ENCODE measurements at places on chromosomes 2 and 18.

- DNase-seq, result no peak
These were observed 2.1 kb downstream of the SERPINB10 start for GRCh38 chr18:63909870-63910269.

GRCh38 chr2:168097431-168097830 is 150.0 kb downstream of the STK39 start:
- no peak for DNase-seq

- no peak for DNase-seq
These were observed 57.1 kb upstream of the RNF152 start for GRCh38 chr18:61949946-61950345.

DNA sequence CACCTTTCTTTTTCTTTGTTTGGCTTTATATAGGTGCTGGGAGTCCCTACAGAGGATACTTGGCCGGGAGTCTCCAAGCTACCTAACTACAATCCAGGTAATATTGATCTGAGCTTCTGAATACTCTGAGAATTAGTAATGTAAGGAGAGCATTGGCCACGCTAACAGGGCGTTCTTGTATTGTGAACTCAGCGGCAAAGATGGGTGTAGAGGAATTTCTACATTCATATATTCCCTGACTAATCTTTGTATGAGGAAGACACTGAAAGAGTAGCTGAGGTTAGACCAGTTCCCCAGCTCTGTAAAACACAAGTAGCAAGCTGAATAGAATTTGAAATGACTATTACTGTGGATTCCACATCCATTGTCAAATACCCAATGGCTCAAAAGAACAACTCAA is 48.5 kb downstream of the CDK15 start:
- no peak for DNase-seq

DNA sequence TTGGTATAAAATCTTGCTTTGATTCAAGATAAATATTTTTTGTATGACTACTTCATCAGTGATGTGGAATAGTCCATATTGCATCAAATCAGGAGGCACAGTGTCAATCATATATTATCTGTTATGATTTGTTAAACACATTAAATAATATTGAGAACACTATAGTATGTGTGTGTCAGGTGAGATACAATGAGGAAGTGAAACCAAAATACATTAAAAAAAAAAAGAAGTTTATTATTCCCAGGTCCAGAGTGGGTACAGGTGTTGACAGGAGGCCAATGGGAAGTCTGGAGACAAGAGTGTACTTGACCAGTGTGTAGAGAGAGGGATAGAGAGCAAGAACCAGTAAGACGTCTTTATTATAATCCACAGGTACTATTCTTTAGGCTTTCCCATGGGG is 292.6 kb downstream of the FSIP2 start:
- DNase-seq, result no peak

GRCh38 chr2:235722869-235723268 is 229.0 kb downstream of the AGAP1 start:
- DNase-seq, result no peak

DNA sequence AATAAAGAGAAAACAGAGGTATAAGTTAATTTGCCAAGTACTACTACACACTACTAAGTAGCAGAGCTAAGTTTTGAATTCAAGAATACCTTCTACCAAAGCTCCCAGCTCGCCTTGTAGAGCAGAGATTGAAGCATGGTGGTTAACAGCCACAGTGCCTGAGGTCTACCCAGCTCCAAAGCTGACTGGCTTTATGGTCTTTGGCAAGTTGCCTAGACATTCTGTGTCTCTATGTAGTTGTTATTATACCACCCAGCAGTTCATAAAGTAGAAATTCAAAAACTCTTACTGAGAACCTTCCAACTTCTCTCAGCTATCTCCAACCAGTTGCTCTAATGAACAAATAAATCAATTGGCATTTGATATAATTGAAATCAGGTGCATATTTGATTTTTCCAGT is 87.8 kb downstream of the PDE11A start:
- no peak for DNase-seq

GRCh38 chr2:54176577-54176976 is 61.2 kb downstream of the ACYP2 start:
- DNase-seq, result no peak

DNA sequence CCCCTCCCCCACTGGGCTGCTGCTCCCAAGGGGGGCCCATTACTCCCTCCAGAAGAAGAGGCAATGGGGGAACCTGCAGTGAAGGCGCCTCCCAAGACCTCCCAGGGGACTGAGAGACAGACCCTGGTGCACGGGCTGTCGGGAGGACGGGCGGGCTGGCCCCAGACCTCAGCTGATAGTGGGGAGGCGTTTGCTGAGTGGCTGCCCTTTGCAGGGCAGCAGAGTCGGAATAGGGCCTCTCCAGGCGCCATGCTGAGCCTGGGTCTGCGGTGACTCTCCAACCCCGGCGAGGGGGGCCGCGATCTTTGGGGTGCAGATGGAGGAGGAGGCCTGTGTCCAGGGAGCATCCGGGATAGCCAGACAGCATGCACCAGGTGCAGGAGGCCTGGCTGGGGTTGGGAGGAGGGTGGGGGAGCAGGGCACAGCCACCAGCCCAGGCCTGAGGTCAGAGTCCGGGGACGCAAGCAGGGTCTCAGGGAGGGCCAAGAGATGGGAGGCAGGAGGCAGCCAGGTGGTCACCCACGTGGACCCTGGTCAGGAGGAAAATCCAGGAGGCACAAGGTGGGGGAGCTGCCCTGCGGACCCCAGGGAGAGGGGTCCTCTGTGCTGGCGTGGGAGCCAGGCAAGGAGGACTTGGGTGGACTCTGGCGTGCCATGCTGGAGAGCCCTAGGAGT is 11.0 kb downstream of the CROCC2 start:
- no peak for DNase-seq

DNA sequence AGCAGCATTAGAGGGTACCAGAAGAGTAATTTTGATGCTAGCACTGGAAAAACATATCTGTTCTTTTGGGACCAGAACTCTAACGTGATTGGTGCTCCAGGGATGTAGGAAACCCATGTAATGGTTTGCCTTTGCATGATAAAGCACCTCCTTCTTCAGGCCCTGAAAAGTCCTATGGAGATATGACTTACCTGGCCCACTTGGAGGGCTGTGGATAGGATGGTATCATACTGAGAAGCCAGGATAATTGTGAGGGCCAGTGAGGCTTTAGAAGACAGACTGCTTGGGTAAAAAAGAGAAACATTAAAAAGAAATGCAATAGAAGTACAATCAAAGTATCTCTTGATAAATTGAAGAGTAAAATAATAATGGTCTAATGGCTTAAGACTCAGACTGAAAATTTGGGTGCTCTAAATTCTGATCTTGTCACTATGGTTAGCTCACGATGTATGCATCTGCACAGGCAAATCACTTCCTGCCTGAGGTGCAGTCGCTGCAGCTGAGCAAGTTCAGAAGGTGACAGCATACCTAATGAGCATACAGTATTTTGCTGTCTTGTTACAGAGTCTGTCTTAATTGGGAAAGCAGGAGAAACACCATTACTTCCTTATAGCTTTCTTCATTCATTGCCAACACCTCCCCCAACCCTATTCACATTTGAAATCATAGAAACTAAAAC is 371.5 kb downstream of the NUP35 start:
- DNase-seq, result no peak

DNA sequence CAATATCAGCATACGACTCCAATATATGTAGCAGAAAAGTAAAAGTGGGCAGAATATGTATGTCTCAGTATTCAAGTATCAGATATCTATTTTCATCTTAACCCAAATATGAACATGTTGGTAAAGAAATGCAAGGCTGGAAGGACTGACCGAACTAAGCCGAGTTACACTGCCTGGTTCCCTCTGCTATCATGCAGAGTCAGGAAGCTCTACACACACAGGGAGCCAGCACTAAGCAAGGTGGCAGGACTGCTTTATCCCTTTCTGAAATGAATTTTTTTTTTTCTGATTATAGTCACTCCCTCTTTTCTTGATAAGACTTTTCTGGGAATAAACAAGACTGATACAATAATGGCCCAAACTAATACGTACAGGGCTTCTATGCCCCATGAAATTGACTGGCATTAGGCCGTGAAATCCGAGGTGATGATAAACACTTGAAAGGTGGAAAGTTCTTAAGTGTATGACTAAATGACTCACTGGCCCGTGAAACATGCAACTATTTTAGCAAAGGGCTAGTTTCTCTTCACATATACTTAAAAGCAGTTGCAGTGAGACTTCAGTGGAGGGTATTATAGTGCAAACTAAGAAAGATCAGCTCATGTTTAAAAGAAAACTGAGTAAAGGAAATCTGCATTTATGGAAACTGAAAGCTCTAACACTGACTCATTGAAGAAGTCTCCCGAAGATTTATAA is 14.9 kb downstream of the DPP4 start:
- DNase-seq, result peak; percentile 29

GRCh38 chr2:41460661-41461060 is 587.2 kb upstream of the PKDCC start:
- DNase-seq, result no peak

DNA sequence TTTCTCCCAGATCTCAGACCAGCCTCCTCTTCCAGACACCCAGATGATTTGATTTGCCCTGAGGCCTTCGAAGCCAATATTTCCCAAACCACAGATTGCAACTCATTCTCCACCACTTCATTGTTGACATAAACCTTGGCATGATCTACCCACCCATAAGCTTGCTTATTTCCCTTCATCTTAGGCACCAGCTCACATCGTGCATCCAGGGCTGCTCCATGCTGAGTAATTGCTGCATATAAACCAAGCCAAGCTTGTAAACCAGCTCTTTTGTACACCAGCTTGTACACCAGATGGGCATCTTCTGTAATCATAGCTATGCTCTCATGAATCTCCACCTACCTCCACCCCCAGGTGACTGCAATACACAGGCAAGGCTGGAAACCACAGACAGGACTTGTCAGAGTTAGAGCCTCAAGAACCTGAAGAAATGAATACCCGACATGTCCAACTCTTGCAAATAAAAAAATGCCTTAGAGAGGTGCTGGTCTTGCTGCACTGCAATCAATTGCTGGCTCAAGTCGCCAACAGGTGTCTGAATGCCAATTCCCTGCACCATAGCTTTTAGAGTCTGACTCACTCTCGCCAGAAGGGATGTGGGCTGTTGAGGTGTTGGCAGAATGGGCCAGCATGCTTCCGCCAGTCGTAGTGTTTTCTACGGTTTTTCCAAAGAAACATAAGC is 31.5 kb downstream of the TRABD2A start:
- DNase-seq, result peak; percentile 55

- no peak for DNase-seq
These were observed 65.1 kb upstream of the SLC66A3 start for GRCh38 chr2:11090187-11090586.

- no peak for DNase-seq
These were observed 69.1 kb upstream of the NFATC1 start for GRCh38 chr18:79326413-79327198.

- no peak for DNase-seq
These were observed 714.1 kb downstream of the KCNJ3 start for GRCh38 chr2:155412598-155412997.

- peak; percentile 42 for DNase-seq
These were observed 19.0 kb downstream of the INO80C start for GRCh38 chr18:35478520-35479435.

DNA sequence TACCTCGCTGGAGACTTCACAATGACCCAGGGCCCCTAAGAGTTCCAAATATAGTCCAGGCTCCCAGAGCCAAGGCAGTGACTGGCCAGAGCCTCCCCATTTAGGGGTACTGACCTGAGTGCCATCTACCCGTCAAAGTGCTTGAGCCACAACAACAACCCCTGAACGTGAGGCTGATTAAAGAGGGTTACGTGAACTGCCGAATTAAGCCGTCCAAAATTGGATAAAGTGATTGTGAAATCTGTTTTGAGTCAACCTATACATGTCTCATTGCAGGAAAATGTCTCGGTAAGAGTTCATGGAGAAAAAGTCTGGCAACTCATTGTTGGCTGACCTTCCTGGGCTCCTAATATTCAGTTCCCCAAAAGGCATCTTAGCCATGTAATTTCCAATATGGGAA is 116.3 kb downstream of the TTC32 start:
- DNase-seq, result no peak

DNA sequence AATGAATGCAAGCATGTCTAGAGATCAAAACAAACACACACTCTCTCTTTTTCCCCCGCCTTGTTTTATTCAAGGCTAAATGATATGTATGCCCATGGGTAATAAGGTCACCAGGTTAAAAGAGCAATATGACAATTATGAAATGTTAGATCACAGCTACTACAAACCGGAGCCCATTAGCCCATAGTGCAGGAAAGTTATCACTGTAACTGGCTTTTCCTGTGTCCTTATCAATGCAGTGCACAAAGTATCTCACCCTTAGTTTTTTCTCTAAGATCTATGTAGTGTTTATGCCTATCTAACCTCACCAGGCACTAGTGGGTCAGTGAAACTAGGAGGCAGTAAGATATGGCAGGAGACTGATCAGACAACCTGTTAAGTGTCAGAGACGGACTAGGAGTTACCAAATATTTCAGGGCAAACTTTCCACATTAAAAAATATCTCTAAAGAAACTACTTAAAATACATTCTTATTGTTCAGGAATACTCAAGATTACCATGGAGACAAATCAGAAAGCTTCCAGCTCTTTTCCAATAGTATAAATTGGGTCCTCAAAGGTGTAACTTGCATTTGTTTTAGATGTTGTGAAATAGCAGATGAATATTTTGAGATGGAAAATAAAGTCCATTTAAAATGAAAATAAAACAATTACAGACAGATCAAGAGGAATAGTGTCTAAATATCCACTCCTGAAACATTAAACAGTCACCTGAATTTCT is 282.2 kb downstream of the EXOC6B start:
- DNase-seq, result no peak

DNA sequence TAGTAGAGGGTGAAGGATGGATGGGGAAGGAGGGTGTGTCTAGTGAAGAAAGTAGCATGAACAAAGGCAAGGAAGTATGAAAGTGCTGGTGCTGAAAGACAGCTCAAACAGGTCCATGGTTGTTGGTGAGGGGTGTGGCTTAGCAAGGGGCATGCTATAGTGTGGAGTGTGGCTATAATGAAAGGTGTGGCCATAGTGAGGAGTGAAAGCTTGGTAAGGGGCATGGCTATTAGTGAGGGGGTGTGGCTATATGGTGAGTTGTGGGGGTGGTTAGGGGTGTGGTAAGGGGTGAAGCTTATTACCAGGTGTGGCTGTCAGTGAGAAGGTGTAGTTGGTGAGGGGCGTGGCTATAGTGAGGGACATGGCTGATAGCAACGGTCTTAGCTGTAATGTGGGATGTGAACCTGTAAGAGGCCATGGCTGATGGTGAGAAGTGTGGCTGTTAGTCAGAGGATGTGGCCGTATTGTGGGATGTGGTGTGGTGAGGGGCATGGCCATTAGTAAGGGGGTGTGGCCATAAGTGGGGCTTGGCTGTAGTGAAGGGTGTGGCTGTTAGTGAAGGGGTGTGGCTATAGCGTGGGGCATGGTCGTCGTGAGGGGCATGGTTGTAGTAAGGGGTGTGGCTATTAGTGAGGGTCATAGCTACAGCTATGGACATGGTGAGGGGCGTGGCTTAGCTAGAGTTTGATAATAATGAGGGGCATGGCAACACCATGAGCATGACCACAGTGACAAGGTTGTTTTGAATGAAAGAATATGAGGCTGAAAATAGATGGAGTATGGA is 549.6 kb downstream of the FBXO15 start:
- no peak for DNase-seq

GRCh38 chr2:61135510-61135909 is 26.5 kb upstream of the C2orf74 start:
- DNase-seq, result no peak

GRCh38 chr2:188751816-188752215 is 222.4 kb upstream of the COL3A1 start:
- DNase-seq, result no peak

- DNase-seq, result peak; percentile 59
These were observed 494 bp downstream of the ANKZF1 start for GRCh38 chr2:219230059-219230540.

- DNase-seq, result peak; percentile 63
These were observed 1.8 kb downstream of the FBXO48 start for GRCh38 chr2:68465081-68465916.

GRCh38 chr18:58993260-58993659 is 128.6 kb downstream of the ZNF532 start:
- DNase-seq, result no peak

Measured in activated naive CD4-positive, alpha-beta T cell treated with Interleukin-2 at 50 U/mL for 16 hours (primary cell).